ENCODE measurements at places on chromosomes 5 and 9. TPM values are rescaled to one million over a fixed set of nuclear protein-coding genes. Genes with fewer than 3 reads are reported as not detected.
A peak's percentile ranks its signal among the peaks of the same experiment; 100 is the strongest.

GRCh38 chr5:123278284-123278683, 144.9 kb downstream of the CEP120 start:
- H3K36me3 ChIP-seq, result no peaks in the 10 kb centered on the region
- no peaks in the 10 kb centered on the region for H3K27me3 ChIP-seq
- H3K4me1 ChIP-seq, result no peaks in the 10 kb centered on the region
- no peak for DNase-seq
- H3K27ac ChIP-seq, result no peak overlapping the region

Gene TOMM5
- total RNA-seq, result 55.8 TPM

- no peak overlapping the region for H3K27ac ChIP-seq
- peaks cover 43% of the 10 kb centered on the region for H3K36me3 ChIP-seq
- no peak overlapping the region for H3K4me3 ChIP-seq
- no peaks in the 10 kb centered on the region for H3K4me1 ChIP-seq
Measured at GRCh38 chr5:71475788-71476384, 20.4 kb downstream of the BDP1 start.

- no peak overlapping the region for H3K4me3 ChIP-seq
- DNase-seq, result no peak
- H3K27me3 ChIP-seq, result no peaks in the 10 kb centered on the region
- H3K36me3 ChIP-seq, result no peaks in the 10 kb centered on the region
Measured at GRCh38 chr5:94776167-94776566, 157.7 kb downstream of the SLF1 start.

Gene SMARCA2
- 47.4 TPM for total RNA-seq

- no peaks in the 10 kb centered on the region for H3K27me3 ChIP-seq
- DNase-seq, result no peak
- no peaks in the 10 kb centered on the region for H3K36me3 ChIP-seq
- no peak overlapping the region for H3K4me3 ChIP-seq
- H3K27ac ChIP-seq, result no peak overlapping the region
Measured at GRCh38 chr5:96076451-96076850, 114.8 kb upstream of the ELL2 start.

GRCh38 chr9:18911714-18912342, 121.2 kb downstream of the SAXO1 start:
- no peaks in the 10 kb centered on the region for H3K4me1 ChIP-seq
- DNase-seq, result no peak
- no peak overlapping the region for H3K4me3 ChIP-seq
- peaks cover 81% of the 10 kb centered on the region for H3K27me3 ChIP-seq
- H3K27ac ChIP-seq, result no peak overlapping the region

DNA sequence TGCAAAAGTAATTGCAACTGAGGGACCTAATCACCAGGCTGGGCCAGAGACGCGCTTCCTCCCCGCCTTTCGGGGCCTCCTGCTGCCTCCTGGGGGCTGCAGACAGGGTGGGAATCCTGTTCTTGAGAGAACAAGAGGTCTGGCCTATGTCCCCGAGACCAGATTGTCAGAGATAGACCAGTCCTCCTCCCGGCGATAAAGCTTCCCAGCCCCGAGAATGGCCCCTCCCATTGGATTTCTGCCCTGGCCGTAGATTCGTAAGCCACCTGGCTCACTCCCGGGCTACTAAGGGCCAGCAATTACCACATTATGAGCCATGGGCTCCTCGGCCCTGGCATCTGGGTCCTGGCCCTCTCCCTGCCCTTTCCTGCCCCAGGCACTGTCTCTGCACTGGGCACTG, 70.4 kb downstream of the HRH2 start:
- no peak for DNase-seq
- H3K27me3 ChIP-seq, result peaks cover 84% of the 10 kb centered on the region
- H3K4me1 ChIP-seq, result no peaks in the 10 kb centered on the region
- H3K36me3 ChIP-seq, result no peaks in the 10 kb centered on the region
- no peak overlapping the region for H3K27ac ChIP-seq

DNA sequence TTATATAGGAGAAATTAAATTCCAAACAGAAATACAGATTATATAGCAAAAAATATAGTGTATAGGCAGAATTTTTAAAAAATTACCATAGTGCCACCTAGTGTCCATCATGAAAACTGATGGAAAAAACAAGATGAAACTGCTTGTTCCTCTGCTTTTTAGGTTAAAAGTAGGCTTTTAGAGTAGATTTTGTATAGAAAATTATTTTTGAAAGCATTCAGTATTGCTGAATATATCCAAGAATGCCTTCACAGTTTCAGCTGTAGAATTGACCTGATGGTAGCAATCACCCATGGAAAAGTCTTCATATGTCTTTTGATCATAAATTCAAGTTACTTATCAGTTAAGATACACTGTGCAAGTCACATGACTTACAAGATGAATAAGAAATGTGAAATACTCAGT, 19.7 kb downstream of the RIOK2 start:
- no peak overlapping the region for H3K27ac ChIP-seq
- no peak for DNase-seq
- peaks cover 28% of the 10 kb centered on the region for H3K36me3 ChIP-seq
- peaks cover 21% of the 10 kb centered on the region for H3K4me1 ChIP-seq
- no peak overlapping the region for H3K4me3 ChIP-seq

Gene TXNDC15
- 33.8 TPM for total RNA-seq

Gene C8G
- total RNA-seq, result 4.0 TPM

Gene FER
- 32.9 TPM for total RNA-seq

Gene LTC4S
- 4.9 TPM for total RNA-seq

Gene CDH9
- not detected for total RNA-seq

- peaks cover 10% of the 10 kb centered on the region for H3K4me1 ChIP-seq
- H3K36me3 ChIP-seq, result peaks cover 6% of the 10 kb centered on the region
- no peak for DNase-seq
- no peak overlapping the region for H3K4me3 ChIP-seq
- H3K27ac ChIP-seq, result no peak overlapping the region
Measured at GRCh38 chr5:31047621-31048020, 145.9 kb upstream of the CDH6 start.

Gene SPATA31C1
- not detected for total RNA-seq

DNA sequence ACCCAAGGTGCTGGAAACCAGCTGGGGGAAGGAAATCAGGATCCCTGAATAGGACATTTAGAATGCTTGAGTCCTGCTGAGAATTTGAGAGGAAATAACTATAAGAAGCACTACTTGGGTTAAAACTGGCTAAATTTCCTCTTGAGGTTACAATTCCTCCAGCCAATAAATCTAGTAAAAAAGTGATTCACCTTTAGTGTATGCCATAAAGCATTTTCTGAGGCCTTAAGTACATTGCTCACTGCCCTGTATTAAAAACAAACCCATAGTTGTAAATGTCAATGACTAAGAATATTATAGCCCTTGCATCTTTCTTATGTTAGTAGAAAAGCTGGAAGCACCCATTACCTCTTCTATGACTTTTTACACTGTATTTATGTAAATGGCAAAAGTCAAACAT, 634.7 kb upstream of the ARRDC3 start:
- DNase-seq, result no peak
- H3K36me3 ChIP-seq, result no peaks in the 10 kb centered on the region
- H3K4me1 ChIP-seq, result no peaks in the 10 kb centered on the region
- no peaks in the 10 kb centered on the region for H3K27me3 ChIP-seq
- H3K4me3 ChIP-seq, result no peak overlapping the region
- H3K27ac ChIP-seq, result no peak overlapping the region

- no peak for DNase-seq
- peak overlapping the region; percentile 59 for H3K27ac ChIP-seq
- H3K36me3 ChIP-seq, result peaks cover 6% of the 10 kb centered on the region
- H3K27me3 ChIP-seq, result no peaks in the 10 kb centered on the region
- H3K4me1 ChIP-seq, result peaks cover 29% of the 10 kb centered on the region
Measured at GRCh38 chr5:139383993-139384590, 995 bp upstream of the SLC23A1 start.

DNA sequence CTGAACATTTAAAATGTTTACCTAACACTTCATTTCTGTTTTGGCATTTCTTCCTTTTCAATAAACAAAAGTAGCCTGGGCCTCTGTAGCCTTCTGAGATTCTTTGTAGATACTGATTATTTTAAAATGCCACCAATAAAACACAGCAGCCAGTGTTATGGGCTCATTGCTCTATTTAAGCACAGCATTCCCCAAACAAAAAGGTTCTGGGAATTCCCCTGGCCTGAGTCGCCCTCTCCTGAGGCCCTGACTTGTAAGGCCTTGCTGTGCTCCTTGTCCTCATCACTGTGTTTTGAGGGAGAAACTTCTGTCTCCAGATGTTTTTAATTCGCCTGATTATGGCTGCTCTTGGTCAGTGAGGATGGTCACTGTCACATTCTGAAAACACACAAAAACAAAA, 33.0 kb upstream of the CTXN3 start:
- H3K27ac ChIP-seq, result no peak overlapping the region
- no peaks in the 10 kb centered on the region for H3K4me1 ChIP-seq
- no peak for DNase-seq
- no peak overlapping the region for H3K4me3 ChIP-seq

Gene EIF4E1B
- total RNA-seq, result not detected

DNA sequence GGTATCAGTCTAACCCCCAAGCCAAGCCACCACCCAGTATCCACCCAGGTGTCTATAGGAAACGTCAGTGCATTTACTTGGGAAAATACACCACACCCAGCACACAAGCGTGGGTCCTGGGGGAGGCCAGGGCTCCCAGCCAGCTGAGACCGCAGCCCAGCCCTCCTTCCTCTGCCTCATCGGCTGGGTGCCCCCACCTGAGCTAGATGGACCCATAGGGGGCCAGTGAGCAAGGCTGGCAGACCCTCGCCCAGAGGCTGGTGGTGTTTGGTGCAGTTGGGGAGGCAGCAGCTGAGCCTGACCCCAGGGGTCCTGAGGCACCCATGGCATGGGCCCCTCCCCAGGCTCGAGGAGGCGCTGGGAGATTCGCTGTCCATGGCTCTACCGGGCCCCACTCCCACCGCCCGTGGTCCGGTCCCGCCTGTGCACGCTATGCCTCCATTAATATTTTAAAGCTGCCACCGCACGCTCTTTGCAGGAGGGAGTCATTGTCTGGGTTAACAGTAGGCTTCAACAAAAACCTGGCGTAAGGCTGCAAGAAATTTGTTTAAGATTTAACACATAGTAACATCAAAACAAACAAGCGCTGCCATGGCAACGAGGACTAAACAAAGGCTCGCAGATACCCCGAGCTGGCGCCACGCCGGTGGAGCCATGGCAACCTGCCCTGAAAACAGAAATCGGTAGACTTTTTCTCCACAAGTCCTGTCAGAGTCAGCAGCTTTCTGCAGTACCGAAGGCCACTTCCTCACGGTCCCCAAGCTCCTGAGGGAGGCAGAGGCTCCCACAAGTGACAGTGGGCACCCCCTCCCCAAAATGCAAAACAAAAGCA, 20.6 kb downstream of the TPPP start:
- peak; percentile 83 for DNase-seq
- peak overlapping the region; percentile 64 for H3K4me3 ChIP-seq
- peaks cover 13% of the 10 kb centered on the region for H3K27me3 ChIP-seq
- peak overlapping the region; percentile 92 for H3K27ac ChIP-seq
- H3K4me1 ChIP-seq, result peaks cover 10% of the 10 kb centered on the region

GRCh38 chr5:135246605-135246922, 152.5 kb downstream of the MACROH2A1 start:
- peaks cover 23% of the 10 kb centered on the region for H3K4me1 ChIP-seq
- no peaks in the 10 kb centered on the region for H3K27me3 ChIP-seq
- no peak overlapping the region for H3K27ac ChIP-seq
- H3K4me3 ChIP-seq, result peak overlapping the region; percentile 27
- H3K36me3 ChIP-seq, result no peaks in the 10 kb centered on the region

DNA sequence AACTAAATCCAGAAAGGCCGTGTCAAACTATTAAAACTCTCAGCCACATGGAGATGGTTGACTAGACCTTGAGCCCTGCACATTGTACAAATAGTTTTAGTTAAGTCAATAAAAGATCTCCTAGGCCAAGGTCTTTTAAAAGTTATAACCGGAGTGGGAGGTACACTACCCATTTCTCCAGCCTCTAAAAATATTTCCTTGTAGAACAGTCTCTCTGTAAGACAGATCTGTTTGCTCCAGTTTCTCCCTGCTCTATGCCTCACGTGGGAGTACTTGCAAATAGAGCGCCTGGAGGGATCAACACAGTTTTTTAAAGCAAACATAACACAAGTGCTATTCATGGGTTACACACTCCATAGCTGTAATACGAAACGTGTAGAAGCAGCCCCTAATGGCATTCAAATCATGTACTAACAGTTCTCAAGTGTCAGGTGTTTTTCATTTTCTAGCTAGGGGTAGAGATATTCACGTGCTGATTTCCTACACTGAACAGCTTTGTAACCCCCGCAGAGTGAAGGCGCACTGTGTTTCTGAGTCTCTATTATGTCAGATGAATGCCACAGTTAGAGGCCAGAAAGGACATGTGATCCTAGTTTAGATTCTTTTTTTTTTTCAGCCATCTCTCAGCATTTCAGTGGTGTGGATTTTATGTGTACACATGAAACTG, 703.4 kb upstream of the GRAMD2B start:
- no peak for DNase-seq
- H3K36me3 ChIP-seq, result no peaks in the 10 kb centered on the region
- H3K4me1 ChIP-seq, result peaks cover 25% of the 10 kb centered on the region
- H3K27me3 ChIP-seq, result no peaks in the 10 kb centered on the region
- H3K27ac ChIP-seq, result no peak overlapping the region
- no peak overlapping the region for H3K4me3 ChIP-seq

DNA sequence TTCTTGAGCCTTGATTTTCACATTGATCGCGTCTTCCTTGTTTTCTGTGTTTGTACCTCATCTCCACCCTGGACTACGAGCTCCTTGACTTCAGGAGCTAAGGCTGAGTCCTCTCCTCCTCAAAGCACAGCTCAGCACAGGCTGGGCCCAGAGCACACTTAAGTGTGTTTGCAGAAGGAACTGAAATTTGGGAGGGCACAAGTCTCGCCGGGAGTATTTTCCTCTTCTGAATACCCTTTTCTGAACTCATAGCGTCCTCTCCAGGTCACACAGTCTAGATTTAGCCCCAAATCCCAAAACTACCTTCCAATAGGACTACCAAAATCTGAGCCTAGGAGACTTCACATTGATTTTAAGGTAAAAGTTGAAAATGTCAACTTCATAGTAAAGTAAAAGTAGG, 41.6 kb downstream of the TSTD2 start:
- no peaks in the 10 kb centered on the region for H3K4me1 ChIP-seq
- no peak for DNase-seq
- H3K36me3 ChIP-seq, result no peaks in the 10 kb centered on the region

GRCh38 chr5:140207250-140207964, 32.4 kb downstream of the CYSTM1 start:
- no peaks in the 10 kb centered on the region for H3K36me3 ChIP-seq
- DNase-seq, result peak; percentile 36
- no peak overlapping the region for H3K4me3 ChIP-seq
- H3K27me3 ChIP-seq, result no peaks in the 10 kb centered on the region
- peak overlapping the region; percentile 9 for H3K27ac ChIP-seq

Gene TMEM167A
- total RNA-seq, result 165 TPM

All from Calu3 (cell line).